ENCODE measurements at places on chromosomes 12 and 14. TPM values are rescaled to one million over a fixed set of nuclear protein-coding genes. Genes with fewer than 3 reads are reported as not detected.

FOXN4 gene
- not detected for total RNA-seq

PLEKHD1 gene
- 0.12 TPM for total RNA-seq

SELPLG gene
- total RNA-seq = 6.1 TPM

- H3K27ac ChIP-seq = no peak overlapping the region
- H3K4me3 ChIP-seq = no peak overlapping the region
- no peaks in the 10 kb centered on the region for H3K4me1 ChIP-seq
- DNase-seq = no peak
- no peaks in the 10 kb centered on the region for H3K36me3 ChIP-seq
Observed at GRCh38 chr12:129101404-129101803, 248.1 kb downstream of the GLT1D1 start.

- peaks cover 36% of the 10 kb centered on the region for H3K4me1 ChIP-seq
- H3K36me3 ChIP-seq = no peaks in the 10 kb centered on the region
- H3K27ac ChIP-seq = peak overlapping the region; percentile 70
- H3K4me3 ChIP-seq = no peak overlapping the region
- no peaks in the 10 kb centered on the region for H3K27me3 ChIP-seq
Observed at GRCh38 chr12:116324654-116325335, 47.3 kb upstream of the MED13L start.

DNA sequence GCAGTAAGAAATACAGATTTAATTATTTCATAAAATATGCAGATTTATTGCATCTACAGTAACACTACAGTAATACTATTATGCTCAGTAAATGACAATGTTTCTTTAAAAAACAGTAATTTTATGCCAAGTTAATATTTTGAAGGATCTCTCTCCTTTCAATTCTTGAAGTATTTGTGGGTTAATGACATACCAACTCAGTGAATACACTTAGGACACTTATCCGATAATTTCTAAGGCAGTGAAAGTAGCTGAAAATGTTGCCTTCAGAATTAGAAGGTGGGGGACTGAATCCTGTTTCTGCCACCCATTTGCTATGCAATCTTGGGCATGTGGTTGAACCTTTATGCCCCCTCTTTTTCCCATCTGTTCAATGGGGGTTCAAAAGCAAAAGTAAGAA lies 24.8 kb upstream of the IFNG-AS1 start:
- H3K4me1 ChIP-seq = peaks cover 16% of the 10 kb centered on the region
- no peak for DNase-seq
- no peaks in the 10 kb centered on the region for H3K36me3 ChIP-seq
- H3K27me3 ChIP-seq = no peaks in the 10 kb centered on the region

All from B cell (primary cell).